ENCODE measurements at places on chromosomes 7 and 10. TPM values are rescaled to one million over a fixed set of nuclear protein-coding genes. Genes with fewer than 3 reads are reported as not detected.

Gene EGFR
- total RNA-seq = 0.56 TPM

Gene ICA1
- total RNA-seq = 41.1 TPM

Gene WBP1L
- total RNA-seq = 73.9 TPM

Gene SPDYE17
- total RNA-seq = not detected

Gene IFIT1
- 2.2 TPM for total RNA-seq

Gene SLC39A12
- total RNA-seq = under 0.01 TPM

Gene ASZ1
- not detected for total RNA-seq

Gene FBXO24
- not detected for total RNA-seq

Gene ECHDC3
- 26.0 TPM for total RNA-seq

Gene LIPN
- total RNA-seq = not detected

Gene NFKB2
- total RNA-seq = 33.0 TPM
